AG04449 (cell line): ENCODE measurements at places on chromosomes 12 and 14.

- no peak for DNase-seq
These were observed 41.4 kb downstream of the ATL1 start for GRCh38 chr14:50601394-50601793.

DNA sequence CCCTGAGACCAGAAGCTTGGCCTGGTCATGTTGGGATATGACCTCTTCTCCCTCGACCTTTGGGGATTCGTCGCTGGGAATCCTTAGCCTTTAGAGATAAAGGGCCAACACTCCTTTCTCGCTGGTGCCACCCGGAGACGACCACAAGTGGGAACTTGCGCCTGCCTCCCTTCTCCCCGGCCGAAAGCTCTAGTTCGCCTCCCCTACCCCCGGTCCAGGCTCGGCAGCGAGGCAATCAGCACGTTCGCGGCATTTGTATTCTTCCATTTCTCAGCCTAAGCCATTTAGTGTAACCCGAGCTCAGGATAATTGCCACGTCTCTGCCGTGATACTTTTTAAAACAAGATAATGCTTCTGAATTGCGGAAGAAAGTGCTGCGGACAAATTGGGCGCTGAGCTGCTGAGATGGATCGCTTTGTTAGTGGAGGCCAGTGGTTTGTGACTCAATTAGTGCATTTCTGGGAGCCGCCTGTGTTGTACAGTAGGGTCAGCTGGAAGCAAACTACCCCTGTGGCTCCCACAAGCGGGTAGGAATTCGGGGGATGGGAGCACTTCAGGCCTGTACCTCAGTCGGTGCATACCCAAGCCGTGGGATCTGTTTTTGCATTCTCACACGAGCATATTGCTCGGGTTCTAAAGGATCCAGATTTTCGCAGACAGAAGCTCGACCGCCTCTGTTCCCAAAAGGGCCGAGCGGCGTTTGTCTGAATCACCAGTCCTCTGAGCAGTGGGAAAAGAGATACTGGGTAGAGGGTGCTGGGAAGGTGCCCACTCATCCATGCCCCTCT is 6.8 kb upstream of the SIX1 start:
- DNase-seq, result no peak

GRCh38 chr12:65823513-65824375 is 539 bp upstream of the HMGA2 start:
- no peak for DNase-seq

- DNase-seq, result no peak
These were observed 235.5 kb downstream of the PAWR start for GRCh38 chr12:79455286-79455685.

DNA sequence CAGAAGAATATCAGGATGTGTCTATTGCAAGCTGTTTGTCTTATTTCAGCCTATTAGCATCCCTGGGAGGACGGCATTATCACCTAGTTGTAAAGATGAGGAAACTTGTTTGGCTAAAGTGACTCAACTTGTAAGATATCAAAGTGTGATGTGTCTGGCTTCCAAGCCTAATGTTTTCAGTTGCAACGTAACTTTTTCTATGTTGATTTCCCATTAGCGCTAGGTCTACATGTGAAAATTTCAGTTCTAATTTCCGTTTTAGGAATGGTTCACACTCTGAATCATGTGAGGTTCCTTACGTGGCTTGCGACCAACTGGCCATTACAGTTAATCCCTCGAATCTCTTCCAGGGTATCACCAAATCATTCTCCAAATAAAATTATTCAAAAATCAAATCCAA is 58.0 kb downstream of the LLPH start:
- DNase-seq, result no peak

GRCh38 chr14:94612580-94613554 is 676 bp downstream of the SERPINA3 start:
- no peak for DNase-seq

DNA sequence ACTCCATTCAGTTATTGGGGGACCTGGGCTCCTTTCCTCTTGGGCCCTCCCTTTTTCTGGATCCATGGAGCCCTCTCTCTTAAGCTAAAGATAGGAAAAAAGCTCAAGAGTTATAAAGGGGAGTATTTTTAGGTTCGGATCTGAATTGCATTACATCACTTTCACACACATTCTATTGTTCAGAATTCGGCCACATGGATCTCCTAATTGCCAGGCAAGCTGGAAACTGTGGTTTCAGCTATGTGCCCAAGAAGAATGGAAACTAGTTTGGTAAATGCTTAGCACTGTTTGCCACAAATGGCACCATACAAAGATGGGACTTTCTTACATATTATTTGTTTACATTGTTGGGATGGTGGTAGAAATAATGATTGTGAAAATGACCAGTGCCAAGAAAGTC is 145.6 kb downstream of the LRIG3 start:
- no peak for DNase-seq

GRCh38 chr14:59918824-59919569 is 947 bp upstream of the LRRC9 start:
- DNase-seq, result no peak

- no peak for DNase-seq
These were observed 1.5 kb downstream of the KRT73 start for GRCh38 chr12:52616680-52617402.

- no peak for DNase-seq
These were observed 69.1 kb upstream of the DNM1L start for GRCh38 chr12:32609966-32610365.

- DNase-seq, result no peak
These were observed 18.0 kb downstream of the PLEKHH1 start for GRCh38 chr14:67551123-67551522.

DNA sequence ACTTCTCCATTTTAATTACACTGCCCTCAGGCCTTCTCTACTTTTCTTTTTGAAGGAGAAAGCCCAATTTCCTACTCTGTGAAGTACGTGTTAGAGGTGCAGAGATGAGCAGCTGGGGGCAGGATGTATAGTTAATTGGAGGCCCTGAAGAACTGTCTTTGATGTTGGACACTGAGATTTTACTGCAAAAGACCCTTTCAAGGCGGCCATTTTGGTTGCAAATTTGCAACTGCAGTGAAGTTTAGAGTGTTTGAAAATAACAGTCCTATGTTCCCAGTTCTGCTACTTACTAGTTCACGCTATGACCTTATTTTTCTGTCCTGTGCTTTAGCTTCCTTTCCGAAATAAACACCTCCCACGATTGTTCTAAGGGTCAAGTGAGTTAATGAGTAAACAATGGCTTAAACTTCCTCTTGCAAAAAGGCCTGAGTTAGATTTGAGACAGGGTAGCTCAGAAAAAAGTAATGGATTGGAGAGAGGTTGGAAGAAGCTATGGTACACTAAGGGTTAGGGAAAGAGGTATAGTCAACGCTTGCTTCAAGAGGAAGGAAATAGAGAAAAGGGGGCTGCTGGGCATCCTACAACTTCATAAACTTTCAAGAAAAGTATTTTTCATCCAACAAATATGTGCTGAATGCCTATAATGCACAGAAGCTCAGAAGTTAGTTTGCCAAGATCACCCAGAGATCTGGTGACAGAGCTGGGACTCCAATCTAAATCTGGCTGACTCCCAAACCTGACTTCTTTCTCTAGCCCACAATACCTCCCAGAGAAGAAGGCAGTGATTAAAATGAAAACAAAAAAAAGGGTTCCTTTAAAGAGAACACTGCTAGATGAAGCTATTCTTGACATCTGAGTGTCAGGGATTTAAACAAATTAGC is 26.4 kb upstream of the DICER1 start:
- DNase-seq, result no peak

- no peak for DNase-seq
These were observed 4.9 kb upstream of the MTA1 start for GRCh38 chr14:105414456-105415371.

DNA sequence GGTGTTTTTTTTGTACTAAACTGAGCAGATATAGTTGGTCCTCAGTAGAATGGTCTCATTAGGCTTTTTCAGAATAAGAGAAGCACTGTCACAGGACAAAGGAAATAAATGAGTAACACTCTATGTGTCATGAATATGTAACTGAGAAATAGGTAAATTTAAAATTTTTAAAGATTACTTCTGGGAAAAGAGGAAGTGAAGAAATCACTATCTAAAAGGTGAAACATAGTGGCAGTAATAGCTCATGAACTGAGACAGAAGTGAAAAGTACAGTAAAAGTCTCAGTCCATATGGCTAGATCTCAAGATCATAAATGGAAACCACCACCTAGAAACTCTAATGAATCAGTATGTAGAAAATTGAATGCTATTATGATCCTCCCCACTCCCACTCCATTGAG is 89.3 kb upstream of the TTC7B start:
- DNase-seq, result no peak

DNA sequence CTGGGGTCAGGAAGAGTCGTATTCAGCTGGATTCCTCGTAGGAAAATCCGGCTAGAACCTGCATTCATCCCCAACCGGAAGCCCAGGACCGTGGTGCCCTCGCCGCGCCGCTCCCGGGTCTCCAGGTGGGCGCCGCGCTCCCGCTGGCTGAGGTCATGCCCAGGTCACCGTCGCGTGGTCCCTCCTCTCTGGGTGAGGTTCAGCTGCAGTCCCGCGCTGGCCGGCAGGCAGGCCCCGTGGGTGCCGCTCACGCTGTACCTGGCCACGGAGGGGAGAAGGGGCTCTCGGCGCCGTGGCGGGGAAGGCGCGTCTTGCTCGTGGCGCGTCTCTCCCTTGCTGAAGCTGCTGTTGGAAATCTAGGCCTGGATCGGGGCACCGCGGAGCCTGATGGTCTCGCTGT is 44.5 kb downstream of the LRTM2 start:
- DNase-seq, result no peak

DNA sequence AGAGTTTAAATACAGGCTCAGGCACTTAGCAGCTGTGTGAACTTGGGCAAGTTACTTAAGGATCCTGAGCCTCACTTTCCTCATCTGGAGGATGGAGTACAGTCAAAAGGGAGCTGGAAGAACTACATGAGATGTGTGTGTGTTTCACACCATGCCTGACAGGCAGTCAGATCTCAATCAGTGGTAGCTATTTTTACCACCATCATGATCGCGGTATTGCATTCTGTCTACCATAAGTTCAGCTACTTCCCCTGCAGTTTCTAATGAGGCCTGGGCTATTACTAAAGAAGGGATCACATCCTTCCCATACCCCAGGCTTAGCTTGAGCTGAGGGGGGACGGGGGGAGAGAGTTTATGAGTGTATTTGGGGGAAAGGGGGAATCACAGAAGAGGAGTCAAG is 7.0 kb downstream of the AQP6 start:
- DNase-seq, result no peak

GRCh38 chr12:105418229-105418628 is 87.7 kb downstream of the C12orf75 start:
- DNase-seq, result peak; percentile 98

GRCh38 chr12:110224379-110225304 is 56.4 kb upstream of the ATP2A2 start:
- DNase-seq, result peak; percentile 54

DNA sequence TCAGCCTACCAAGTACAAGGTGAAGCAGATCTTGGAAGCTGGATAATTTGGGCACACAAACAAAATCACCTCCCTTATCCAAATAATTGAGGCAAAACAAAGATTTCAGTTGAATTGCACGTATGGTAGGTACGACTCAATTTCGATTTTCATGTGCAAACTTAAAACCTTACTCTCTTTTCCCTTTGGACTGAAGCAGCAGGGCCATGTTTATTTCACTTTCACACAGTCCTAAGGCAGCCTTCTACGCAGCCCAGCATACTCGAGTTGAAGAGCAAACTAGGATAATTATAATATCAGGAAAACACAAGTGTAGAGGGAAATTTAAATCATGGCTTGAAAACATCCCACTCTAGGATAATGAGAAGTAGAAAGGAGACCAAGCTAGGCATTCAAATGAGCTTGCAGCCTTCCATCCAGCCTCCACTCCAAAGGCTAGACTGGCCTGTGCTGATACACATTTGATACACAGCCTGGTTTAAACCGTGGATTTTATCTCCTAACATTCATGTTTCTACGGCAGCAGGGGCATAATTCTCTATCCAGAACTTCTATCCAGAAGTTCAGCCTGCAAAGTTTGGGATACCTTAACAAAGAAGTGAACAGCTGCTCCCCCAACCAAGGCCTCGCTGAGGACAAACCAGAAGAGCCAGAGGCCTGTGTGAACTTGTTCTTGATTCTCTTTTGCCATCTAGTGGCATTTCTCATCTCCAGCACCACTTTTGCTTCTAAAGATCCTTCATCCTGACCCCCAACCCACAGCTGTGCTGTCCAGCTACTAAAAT is 2.4 kb upstream of the RNASE7 start:
- DNase-seq, result peak; percentile 29

- peak; percentile 61 for DNase-seq
These were observed 534.2 kb downstream of the LRFN5 start for GRCh38 chr14:42140831-42141279.

- DNase-seq, result no peak
These were observed 14.3 kb upstream of the GTF2A1 start for GRCh38 chr14:81235096-81235495.

GRCh38 chr14:90691627-90692026 is 124.6 kb downstream of the TTC7B start:
- no peak for DNase-seq

DNA sequence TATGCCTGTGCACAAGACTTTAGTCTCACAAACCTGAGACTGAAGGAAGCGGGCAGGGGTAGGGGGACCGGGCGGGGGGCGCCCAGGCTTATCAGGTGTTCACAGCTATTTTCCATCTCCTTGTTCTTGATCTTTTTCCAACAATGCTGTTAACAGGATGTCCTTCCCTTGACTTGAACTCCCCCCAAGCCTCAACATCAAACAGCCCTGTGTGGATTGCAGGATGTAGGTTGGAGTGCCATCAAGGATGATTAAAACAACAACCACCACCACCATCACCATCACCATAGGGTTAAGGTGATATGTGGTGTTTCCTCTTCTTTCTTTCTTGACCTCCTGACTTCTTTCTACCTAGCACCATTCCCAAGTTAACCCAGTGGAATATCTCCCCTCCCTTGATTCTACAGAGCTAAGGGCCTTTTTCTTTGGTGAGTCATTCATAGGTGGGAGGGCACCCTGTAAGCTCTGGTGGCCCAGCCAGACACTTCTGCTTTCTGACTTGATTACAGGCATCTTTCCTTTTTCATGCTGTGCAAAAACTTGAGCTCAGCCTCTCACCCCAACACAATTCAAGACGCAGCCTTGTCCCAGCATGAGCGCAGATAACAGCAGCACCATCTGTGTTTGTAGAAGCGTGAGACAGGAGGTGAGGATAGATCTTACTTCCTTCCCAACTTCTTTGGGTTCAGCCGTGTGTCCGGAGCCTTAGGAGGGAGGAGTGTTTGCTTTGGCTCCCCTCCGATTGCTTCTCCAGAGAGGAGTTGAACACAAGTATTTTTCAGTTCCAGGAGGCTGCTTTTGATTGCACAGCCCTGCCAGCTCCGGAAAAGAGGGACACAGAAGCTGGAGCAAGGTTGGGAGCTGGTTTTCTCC is 26.8 kb downstream of the FLVCR2 start:
- DNase-seq, result no peak
